GM18507 (cell line): ENCODE measurements at places on chromosomes 3 and 15.

GRCh38 chr3:40211579-40211978, 97.9 kb upstream of the EIF1B start:
- no peak for DNase-seq

DNA sequence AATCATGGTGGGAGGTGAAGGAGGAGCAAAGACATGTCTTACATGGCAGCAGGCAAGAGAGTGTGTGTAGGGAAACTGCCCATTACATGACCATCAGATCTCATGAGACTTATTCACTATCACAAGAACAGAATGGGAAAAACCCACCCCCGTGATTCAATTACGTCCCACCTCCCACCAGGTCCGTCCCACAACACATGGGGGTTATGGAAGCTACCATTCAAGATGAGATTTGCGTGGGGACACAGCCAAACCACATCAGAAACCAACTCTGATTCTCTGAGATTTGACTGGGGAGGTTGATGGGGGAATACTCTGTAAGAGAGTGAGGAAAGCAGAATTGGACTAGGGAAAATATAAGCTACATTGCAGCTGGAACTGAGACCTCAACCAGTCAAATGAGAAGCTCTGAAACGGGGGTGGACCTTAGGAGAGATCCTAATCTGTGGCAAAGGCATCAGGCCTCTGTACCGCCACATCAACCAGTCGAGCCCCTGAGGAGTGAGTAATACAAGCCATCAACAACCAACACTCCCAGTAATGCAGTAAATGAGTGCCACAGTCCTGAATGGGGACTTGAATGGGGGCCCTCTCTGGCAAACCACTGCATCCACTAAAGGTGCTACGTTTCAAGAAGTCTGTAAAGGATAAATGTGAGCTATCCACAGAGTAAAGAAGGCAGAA, 207.9 kb upstream of the GADL1 start:
- DNase-seq: no peak

DNA sequence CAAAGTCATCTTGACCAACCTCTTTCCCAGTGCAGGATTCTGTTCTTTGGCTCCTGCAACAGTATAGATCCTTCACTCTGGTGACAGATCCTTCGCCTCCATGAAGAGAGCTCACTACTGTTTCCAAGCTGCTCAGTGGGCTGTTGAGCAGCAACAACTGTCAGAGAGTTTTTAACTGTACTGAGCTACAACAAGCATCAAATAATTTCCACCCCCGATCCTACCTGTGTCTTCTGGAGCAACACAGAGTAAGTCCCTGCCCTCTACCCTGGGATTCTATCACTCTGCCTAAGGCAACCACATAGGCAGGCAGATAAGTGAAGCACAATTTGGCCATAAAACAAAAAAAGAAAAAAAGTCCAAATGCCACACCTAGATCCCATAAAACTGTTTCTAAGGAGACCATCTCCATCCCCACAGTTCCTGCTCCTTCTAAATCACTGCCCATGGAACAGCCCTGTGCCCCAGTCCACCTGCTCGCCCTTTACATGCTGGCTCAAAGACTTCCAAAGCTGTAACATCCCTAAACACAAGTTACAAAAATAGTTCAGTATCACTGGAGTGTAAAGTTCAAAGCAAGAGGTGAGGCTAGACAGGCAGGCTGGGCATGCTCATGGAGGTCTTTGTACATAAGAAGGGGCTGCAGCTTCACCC, 37.8 kb upstream of the ANPEP start:
- no peak for DNase-seq

DNA sequence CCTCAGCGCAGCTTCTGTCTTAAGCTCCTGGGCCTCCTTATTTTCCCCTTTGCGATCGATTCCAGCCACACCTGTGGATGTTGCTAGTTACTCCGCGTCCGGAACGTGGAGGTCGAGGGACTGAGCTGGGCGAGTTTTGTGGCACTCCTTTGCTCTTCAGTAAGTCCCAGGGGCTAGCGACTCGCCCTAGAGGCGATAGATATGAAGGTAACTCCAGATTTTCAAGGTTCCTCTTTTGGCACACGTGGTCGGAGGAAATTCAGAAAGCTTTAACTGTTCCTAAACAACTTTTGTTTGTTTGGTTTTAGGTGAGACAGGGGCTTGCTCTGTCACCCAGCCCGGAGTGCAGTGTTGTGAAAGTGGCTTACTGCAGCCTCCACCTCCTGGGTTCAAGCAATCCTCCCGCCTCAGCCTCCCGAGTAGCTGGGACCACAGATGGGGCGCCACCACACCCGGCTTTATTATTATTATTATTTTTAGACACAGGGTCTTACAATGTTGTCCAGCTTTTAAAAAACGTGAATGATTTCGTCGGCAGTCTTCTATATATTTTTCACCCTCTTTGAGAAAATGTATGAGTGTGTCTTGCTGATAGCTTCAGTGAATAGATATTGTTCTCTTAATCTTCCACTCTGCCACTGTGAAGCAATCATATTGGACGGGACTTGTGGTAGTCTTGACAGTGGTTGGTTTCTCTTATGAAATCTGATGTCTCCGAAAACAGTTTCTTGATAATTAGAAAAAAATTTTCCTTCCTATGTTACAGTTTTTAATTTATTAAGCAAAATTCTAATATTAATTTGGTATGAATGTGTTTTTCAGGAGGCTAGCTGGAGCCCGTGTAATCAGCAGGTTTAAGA, 785 bp downstream of the MFSD1 start:
- no peak for DNase-seq

GRCh38 chr15:42101861-42102260, 7.5 kb upstream of the PLA2G4D start:
- DNase-seq: no peak

DNA sequence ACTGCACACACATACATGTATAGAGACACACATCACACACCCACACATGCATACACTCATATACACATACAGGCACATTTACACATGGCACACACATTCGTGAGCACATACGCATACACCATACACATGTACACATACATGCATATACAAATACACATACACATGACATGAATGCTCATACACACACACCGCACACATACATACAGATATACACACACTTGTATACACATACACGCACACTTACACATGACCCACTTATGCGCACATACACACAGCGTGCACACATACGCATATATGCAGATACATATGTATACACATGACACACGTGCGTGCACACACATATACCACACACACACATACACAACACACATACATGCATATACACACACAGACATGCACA, 162.7 kb downstream of the LRRK1 start:
- DNase-seq: no peak

GRCh38 chr3:13700362-13700761, 151.4 kb downstream of the FBLN2 start:
- DNase-seq: no peak

- DNase-seq: no peak
These were observed 40.0 kb downstream of the ATG7 start for GRCh38 chr3:11312166-11312565.

DNA sequence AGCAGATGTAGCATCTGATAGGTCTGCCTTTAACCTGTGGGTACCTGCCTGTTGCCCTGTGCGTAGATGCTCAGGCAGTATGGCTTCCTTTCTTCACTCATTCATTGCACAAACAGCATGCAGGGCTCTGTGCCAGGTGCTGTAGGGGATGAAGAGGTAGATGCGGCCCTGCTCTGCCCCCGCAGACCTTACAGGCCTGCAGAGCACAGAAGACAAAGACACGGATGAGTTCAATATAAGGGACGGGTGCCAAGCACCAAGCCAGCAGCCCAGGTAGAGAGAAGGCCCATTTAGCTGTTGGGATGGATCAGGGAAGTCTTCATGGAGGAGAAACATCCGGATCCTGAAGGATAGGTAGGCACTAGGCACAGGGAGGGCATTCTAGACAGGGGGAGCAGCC, 69.4 kb downstream of the AAGAB start:
- no peak for DNase-seq

- no peak for DNase-seq
These were observed 19.1 kb upstream of the RPL22L1 start for GRCh38 chr3:170889132-170889531.

DNA sequence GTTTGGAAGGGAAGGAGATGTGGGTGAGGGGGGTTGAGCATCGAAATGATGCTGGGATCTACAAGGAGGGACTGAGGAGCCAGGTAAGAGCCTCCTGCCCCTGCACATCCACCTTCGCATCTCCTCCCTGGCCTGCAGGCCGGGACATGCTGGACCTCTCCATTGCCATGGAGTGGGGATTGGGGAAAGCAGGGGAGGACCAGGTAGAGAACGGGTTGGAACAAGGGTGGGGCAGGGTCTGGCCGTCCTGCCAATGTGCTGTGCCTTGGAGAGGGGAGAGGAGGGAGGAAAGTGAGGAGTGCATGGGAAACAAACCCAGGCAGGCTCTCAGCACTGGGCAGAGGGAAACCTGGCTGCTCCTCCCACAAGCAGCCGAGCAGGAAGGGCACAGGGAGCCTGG, 10.6 kb downstream of the PLA2G4B start:
- DNase-seq: no peak

DNA sequence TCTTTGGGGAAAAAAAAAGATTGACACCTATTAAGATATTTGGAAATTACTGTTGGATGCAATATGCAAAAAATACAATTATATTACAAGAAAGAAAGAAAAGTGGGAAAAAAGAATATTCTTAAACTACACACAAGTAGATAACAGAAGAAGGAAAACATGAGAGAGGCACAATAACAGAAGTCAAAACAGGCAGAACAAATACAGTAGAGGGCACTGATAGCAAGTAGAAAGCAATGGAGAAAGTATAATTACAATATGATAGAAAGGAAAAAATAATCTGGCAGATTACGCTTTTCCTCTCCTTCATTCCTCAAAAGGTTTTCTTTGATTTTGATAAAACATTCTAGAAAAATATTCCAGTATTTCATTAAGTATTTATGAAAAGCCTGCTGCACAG, 72.1 kb downstream of the ADAM10 start:
- DNase-seq: no peak
